Right kidney (tissue), 9 donors: ENCODE measurements at places on chromosomes 5 and 9.

DNA sequence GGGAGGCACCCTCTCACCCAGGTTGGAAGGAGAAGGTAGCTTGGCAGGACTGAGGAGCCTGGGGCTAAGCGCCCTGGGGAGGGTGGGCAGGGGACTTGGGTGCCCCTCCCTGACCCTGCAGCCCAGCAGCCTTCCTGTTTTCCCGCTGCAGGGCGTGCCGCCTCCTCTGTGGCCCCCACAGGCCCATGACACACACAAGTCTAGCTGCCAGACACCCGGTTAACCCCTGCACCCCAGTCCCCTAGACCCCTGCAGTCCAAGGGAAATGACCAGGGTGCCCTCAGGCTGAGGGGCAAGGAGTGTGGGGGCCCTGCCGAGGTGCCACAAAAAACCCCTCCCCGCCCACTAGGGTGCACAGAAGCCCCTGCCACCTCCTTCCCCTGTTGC is 33.0 kb downstream of the GOLGA2 start:
- DNase-seq, result no peak

DNA sequence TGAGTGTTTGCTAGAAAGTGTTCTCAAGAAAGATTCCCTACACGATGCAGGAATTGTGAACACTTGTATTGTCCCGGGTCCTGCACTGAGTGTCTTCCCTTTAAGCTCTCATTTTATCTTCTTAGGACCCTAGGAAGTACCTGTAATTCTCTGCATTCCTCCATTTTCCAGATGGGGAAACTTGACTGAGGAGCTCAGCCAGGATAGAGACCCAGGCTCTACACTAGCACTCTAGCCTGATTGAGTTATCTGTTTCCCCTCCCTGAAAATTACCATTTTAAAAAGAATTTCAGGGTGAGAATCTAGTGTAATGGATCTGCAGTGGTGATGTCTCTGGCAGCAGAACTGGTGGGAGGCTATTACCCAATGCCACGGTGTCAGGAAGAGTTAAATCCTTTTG is 453.9 kb downstream of the KDM4C start:
- DNase-seq, result no peak

DNA sequence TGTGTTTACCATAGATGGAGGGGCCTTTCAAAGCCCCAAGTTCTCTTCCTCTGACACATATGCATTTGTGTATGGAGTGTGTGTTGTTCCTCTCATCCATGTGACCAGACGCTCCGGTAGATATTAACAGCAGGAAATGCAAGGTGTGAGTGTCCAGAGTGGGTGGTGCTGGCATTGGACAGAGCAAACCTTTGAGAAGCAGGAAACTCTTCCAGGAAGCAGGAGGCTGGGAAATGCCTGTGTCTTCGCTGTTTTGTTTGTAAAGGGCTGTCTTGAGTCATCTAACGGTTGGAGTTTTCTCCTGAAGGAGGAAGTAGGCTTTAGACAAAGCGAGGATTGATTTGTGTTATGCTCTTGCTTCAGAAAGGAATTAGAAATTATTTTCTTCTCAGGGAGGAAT is 370.9 kb downstream of the PLK2 start:
- DNase-seq, result no peak

- DNase-seq, result no peak
Measured at GRCh38 chr9:15221746-15222145, 85.3 kb downstream of the TTC39B start.

DNA sequence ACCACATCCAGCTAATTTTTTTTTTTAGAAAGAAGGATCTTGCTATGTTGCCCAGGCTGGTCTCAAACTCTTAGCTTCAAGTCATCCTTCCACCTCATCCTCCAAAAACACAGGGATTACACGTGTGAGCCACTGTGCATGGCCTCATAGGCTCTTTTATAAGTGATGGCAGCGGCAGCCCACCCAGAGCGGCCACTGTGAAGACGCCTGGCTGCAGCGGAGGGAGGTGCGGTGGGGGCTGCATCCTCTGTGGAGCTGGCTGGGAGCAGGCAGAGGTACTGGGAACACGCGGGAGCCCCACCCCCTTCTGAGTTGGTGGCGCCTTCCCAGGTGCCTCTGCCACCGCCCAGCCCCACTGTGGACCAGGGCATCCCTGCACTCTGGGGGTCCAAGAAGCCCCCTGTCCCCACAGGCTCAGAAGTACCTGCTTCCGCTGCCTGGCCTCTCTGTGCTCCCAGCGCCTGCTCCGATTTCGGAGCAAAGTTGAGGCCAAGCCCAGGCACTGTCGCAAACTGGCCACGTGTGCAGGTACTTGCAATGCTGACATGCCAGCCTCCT is 16.9 kb upstream of the ECPAS start:
- no peak for DNase-seq

DNA sequence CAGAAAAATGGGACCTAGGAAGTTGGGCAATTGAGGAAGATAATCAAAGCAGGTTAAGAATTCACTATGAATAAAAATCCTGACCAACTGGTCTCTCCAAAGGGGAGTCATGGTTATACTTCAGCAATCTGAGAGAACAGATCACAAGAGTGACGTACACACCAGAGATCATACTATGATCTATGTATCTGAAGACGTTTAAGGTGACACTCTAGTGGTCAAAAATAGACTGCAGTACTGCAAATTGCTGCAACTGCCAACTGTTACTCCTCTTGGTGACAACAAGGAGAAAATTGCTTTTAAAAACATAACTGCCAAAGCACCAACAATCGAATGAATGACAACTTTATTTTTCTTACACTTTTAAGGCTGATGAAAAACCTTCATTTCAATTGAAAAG is 4.9 kb downstream of the AK6 start:
- no peak for DNase-seq

DNA sequence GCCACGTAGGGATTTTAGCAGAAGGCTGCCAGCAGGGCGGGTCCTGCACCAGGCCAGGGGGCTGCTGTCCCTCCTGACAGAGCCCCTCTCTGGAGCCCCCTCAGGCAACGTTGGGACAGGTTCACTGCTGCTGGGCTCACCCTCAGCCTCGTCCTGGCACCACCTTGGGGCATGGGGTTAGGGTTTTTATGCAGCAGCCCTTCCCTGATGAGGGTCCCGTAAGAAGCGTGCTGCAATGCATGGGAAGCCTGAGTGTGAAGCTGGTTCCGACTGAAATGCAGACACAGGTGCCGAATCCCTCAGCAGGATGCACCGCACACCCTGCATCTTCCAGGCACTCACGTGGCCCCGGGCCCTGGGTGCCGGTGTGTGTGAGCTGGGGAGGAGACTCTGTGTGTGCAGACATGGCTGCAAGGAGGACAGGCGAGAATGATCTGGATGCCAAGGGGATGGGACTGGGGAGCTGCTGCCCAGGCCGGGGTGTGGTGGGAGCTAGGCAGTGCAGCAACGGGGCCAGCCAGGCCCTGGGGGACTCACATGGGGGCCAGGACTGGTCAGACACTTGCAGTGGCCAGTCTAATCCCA is 27.1 kb downstream of the ZDHHC11B start:
- DNase-seq, result no peak

DNA sequence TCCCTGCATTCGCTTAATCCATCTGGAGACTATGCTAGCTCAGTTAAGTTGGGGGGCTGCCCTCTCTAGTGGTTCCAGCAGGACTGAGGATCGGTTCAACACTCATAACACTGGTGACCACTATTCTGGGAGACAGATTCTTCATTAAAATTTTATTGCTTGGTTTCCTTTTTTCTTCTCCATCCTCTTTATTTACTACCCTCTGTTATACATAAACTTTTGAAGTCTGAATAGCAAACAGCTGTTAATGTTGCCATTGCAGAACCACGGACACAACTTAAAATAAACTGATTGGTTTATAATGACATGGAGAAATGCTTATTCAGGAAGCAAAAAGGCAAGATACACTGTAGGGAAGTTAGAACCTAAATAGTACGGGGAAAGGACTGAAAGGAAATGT is 22.1 kb downstream of the IQGAP2 start:
- DNase-seq, result no peak

DNA sequence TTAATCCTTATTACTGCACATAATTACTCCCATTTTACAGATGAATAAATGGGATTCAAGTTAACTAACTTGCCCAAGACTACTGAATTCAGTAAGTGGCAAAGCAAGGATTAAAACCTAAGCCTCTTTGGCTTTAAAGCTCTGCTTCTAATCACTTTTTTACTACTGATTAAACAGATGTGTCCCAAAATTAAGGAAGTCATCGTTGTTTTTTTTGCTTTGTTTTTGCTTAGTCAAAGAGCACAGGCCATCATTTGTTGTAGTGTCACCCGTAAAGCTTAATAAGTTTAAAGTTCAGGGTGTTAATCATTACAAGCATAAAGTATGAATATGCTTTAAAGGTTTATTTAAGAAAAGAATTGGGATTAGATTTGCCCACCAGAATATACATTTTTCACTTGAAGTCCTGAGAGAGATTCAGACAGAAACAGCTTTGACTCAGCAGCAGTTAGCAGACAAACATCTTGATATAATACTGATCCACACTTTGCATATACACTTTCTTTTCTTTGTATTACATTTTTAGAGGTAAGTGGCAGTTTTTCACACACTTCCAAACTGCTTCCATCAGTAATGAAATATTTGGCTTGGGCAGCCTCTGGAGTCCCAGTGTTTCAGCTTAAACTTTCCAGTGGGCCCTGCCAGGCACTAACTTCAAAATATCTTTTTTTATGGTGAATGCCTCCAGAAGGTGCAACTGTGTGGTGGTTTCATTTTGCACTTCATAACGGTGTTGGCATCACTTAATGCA is 52.7 kb downstream of the PIK3R1 start:
- no peak for DNase-seq

GRCh38 chr5:127311781-127312525 is 21.4 kb downstream of the MEGF10 start:
- DNase-seq, result no peak

GRCh38 chr5:81950996-81951395 is 20.8 kb upstream of the ATG10 start:
- DNase-seq, result no peak

DNA sequence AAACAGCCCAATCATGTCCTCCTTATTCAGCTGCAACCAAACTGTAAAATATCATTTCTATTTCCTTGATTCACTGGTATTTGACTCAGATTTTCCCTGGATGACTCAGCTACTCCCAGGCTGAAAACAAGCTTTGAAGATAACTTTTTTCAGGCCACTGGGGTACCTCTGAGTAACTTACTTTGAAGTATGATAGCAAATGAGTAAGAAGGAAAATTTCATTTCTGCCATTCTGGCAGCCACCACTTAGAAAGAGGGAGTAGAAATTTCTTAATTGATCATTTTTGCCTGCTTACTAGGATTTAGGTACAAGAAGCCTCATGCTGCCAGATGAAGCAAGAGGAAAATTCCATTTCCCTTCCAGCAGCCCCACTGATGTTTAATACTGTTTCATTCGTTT is 247.4 kb downstream of the PRELID2 start:
- DNase-seq, result no peak

- DNase-seq, result no peak
Measured at GRCh38 chr5:175687231-175687701, 29.4 kb downstream of the HRH2 start.

DNA sequence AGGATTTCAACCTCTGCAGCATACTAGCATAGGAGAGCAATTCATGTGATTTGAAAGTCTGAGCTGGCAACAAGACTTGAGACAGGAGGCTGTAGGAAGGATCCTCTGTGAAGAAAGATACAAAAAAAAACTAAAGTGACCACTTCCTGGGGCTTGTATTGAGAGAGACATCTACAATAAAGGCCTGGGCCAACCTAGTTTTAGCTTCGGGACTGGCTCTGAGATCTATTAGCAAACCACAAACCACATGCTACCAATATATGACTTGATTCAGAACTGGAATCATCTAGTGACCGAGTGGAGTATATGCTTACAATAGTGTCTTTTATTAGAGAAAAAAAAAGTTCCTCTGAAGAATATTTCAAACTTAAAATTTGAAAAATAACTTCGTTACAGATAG is 1448.9 kb upstream of the CDH6 start:
- DNase-seq, result no peak

DNA sequence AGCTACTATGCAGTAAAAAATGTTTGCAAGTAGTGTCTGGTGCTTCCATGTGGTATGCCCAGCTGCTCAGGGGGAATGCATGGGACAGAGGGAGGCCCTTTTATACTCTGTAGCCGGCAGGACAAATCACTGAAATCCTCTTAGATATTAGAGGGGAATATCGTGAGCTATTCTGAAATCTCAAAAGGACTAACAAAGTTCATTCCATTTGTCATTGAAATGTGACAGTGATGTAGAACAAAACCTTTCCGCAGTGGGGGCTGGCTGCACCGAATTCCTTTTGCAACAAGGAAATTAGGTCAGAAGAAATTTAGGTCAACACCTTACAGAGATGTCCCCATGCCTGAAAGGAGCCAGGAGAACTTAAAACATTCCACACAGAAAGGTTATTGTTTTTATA is 72.4 kb upstream of the MEF2C start:
- no peak for DNase-seq

DNA sequence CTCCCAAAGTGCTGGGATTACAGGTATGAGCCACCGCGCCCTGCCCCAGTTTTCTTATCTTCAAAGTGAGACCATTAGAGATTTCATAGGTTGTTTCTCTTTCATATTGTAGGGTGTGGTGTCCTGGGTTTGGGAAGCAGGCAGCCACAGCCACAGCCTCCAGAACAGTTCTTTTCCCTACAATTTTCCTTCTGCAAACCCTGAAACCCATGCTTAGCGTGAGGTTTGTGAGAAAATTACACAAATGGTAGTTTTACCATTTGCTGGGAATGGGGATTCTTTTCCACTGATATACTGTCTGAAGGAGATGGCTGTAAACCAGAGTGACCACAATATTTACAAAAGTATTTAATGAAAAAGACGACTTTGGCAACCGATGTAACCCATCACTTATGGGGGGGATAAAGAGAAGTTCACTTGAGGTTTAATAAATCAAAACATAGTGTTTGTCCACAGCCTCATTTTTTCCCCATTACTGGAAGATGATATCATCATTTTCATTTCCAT is 26.7 kb upstream of the ECM2 start:
- DNase-seq, result no peak

- DNase-seq, result no peak
Measured at GRCh38 chr5:6829150-6829784, 116.0 kb downstream of the TENT4A start.

DNA sequence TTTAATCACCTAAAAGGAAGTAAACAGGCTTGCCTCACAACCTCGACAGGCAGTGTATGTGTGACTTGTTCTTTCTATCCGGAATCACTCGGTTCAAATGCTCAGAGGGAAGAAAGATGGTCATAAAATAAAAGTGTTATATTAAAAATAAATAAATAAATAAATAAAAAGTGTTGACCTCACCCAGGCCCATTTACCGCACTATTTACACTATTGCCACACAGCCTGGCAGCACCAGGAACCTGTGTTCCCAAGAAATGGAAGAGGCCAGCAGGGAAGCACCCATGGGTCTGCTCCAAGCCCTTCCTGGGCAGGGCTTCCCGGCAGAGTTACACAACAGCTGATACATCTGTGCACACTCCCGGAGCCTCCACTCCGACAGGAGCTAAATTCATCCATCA is 127.9 kb downstream of the EFNA5 start:
- no peak for DNase-seq
